ENCODE measurements at places on chromosomes 4 and X. TPM values are rescaled to one million over a fixed set of nuclear protein-coding genes. Genes with fewer than 3 reads are reported as not detected.

CCNA2 gene
- 129 TPM for total RNA-seq

DNA sequence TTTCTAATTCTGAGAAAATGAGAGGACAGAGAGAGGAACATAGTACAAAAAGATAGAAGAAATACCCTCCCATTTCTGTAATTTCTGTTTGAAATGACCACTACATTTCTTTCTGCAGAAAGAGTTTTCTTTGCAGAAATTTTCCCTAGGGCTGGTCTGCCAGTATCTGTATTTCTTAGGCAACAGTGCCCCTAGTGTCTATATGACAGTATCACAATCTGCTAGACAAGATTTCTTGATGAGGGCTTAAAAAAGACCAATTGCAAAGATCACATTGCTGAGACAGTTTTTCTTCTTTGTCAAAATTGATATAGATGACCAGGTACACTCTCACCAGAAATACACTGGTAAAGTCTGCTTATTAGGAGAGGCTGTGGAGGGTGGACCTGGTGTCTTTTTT, 81.0 kb upstream of the ZDHHC15 start:
- no peak overlapping the region for H3K27ac ChIP-seq
- no peak overlapping the region for H3K4me3 ChIP-seq
- H3K4me1 ChIP-seq: no peaks in the 10 kb centered on the region
- H3K27me3 ChIP-seq: no peaks in the 10 kb centered on the region
- DNase-seq: no peak

DNA sequence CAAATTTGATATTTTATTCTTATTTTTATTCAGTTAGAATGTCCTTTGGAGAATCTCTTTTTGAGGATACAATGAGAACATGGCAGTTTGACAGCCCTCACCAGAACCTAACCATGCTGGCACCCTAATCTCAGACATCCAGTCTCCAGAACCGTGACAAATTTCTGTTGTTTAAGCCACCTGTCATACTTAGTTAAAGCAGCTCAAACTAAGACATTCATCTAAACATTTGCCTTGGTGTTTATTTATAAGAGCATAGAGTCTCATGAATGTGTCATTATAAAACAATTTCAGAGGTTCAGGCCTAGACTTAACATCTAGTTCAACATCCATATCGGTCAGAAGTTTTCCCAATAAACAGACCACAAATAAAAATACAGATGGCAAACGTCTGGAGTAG, 125.1 kb upstream of the FUNDC1 start:
- DNase-seq: no peak
- no peaks in the 10 kb centered on the region for H3K27me3 ChIP-seq
- no peaks in the 10 kb centered on the region for H3K4me1 ChIP-seq
- no peak overlapping the region for H3K4me3 ChIP-seq
- no peak overlapping the region for H3K27ac ChIP-seq

GRCh38 chr4:8198206-8198905, 734 bp upstream of the SH3TC1 start:
- peak overlapping the region; percentile 75 for H3K4me3 ChIP-seq
- no peak for DNase-seq
- H3K27ac ChIP-seq: peak overlapping the region; percentile 66
- no peaks in the 10 kb centered on the region for H3K36me3 ChIP-seq
- H3K4me1 ChIP-seq: peaks cover 32% of the 10 kb centered on the region
- H3K27me3 ChIP-seq: peaks cover 7% of the 10 kb centered on the region

MTMR8 gene
- total RNA-seq: 4.6 TPM

GRCh38 chr4:4271912-4272311, 18.0 kb downstream of the LYAR start:
- DNase-seq: no peak
- peak overlapping the region; percentile 98 for H3K27ac ChIP-seq
- peaks cover 30% of the 10 kb centered on the region for H3K4me1 ChIP-seq
- H3K27me3 ChIP-seq: no peaks in the 10 kb centered on the region

DNA sequence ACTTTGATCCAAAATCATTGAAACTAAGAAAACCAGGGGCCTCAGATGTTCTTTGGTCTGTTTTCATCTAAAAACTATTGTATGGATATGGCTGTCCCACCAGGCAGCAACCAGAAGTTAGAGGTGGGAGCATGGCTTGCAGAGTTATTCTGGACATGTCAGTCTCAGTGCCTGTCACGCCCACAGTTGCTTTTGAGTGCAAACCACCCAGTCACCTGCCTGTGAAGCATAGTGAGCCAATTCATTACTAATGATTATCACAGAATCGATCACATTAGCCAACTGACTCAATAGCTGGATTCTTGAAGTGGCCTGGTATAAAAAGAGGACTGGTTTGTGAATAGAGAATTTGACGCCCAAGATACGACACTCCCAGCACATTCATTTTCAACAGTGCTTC, 104.2 kb upstream of the SORBS2 start:
- no peaks in the 10 kb centered on the region for H3K36me3 ChIP-seq
- H3K27ac ChIP-seq: no peak overlapping the region
- no peak for DNase-seq
- no peaks in the 10 kb centered on the region for H3K4me1 ChIP-seq
- H3K27me3 ChIP-seq: peaks cover 3% of the 10 kb centered on the region
- no peak overlapping the region for H3K4me3 ChIP-seq

PDCL2 gene
- not detected for total RNA-seq

GRCh38 chrX:126339928-126340327, 173.8 kb upstream of the DCAF12L2 start:
- no peak overlapping the region for H3K27ac ChIP-seq
- no peaks in the 10 kb centered on the region for H3K4me1 ChIP-seq
- no peaks in the 10 kb centered on the region for H3K36me3 ChIP-seq
- no peak overlapping the region for H3K4me3 ChIP-seq

GPR82 gene
- 0.47 TPM for total RNA-seq

GRCh38 chrX:146054311-146054710, 236.7 kb downstream of the SLITRK2 start:
- H3K36me3 ChIP-seq: no peaks in the 10 kb centered on the region
- no peaks in the 10 kb centered on the region for H3K27me3 ChIP-seq
- no peak overlapping the region for H3K4me3 ChIP-seq
- H3K4me1 ChIP-seq: no peaks in the 10 kb centered on the region
- H3K27ac ChIP-seq: no peak overlapping the region

- H3K27ac ChIP-seq: no peak overlapping the region
- peaks cover 3% of the 10 kb centered on the region for H3K27me3 ChIP-seq
- DNase-seq: no peak
- no peaks in the 10 kb centered on the region for H3K4me1 ChIP-seq
Measured at GRCh38 chrX:45479835-45480422, 279.3 kb upstream of the DIPK2B start.

NPNT gene
- total RNA-seq: not detected

RNF128 gene
- total RNA-seq: not detected

- H3K27me3 ChIP-seq: no peaks in the 10 kb centered on the region
- peaks cover 1% of the 10 kb centered on the region for H3K36me3 ChIP-seq
- H3K4me1 ChIP-seq: peaks cover 21% of the 10 kb centered on the region
- H3K27ac ChIP-seq: no peak overlapping the region
Measured at GRCh38 chrX:70554948-70555347, 110.3 kb downstream of the DLG3 start.

- H3K27me3 ChIP-seq: peaks cover 3% of the 10 kb centered on the region
- H3K36me3 ChIP-seq: no peaks in the 10 kb centered on the region
- no peak overlapping the region for H3K27ac ChIP-seq
- no peak for DNase-seq
Measured at GRCh38 chr4:8534129-8534528, 46.1 kb upstream of the GPR78 start.

DNA sequence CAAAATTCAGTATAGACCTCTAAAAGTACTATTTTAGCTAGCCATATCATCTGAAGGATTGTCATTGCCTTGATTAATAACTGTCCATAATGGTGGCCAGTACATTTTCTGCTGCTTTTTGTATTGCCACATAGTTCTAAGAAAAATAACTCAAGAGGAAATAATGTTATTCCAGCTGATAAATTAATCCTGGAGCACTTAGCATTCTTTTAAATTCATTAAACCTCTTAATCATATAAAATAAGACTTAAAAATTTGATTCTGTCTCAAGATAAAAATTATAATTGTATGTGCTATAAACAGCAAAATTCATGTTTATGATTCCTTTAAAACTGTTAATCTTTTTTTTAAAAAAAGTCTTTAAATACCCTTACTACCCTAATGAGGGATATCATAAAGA, 12.7 kb downstream of the PTPN13 start:
- H3K36me3 ChIP-seq: no peaks in the 10 kb centered on the region
- no peak overlapping the region for H3K27ac ChIP-seq
- no peak overlapping the region for H3K4me3 ChIP-seq
- DNase-seq: no peak
- H3K4me1 ChIP-seq: no peaks in the 10 kb centered on the region
- H3K27me3 ChIP-seq: peaks cover under 1% of the 10 kb centered on the region

ATP6AP2 gene
- total RNA-seq: 67.8 TPM

- peaks cover 11% of the 10 kb centered on the region for H3K27me3 ChIP-seq
- no peaks in the 10 kb centered on the region for H3K36me3 ChIP-seq
- DNase-seq: no peak
Measured at GRCh38 chrX:132144061-132144460, 16.2 kb upstream of the FRMD7 start.

- no peak overlapping the region for H3K27ac ChIP-seq
- H3K4me1 ChIP-seq: no peaks in the 10 kb centered on the region
- H3K27me3 ChIP-seq: no peaks in the 10 kb centered on the region
- DNase-seq: no peak
Measured at GRCh38 chr4:154958121-154958520, 177.0 kb downstream of the RBM46 start.

C1QTNF7 gene
- total RNA-seq: not detected

DNA sequence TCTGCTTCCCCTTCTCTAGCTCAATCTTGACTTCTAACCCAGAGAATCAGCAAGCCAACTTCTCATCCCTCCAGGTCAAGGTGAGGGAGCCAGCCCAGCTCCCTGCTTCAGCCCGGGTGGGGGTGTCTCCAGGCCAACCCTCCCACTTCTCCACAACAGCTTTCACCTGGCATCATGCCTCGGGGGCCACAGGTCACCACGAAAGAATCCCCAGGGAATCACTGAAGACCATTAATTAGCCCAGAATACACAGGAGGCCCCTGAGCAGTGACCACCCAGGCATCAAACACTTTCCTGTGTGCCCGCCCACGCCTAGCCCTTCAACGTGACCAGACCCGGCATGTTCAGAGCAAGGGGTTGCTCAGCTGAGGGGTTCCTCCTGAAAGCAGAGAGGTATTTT, 646.7 kb downstream of the BCOR start:
- no peak overlapping the region for H3K27ac ChIP-seq
- peaks cover 2% of the 10 kb centered on the region for H3K36me3 ChIP-seq
- peaks cover 4% of the 10 kb centered on the region for H3K4me1 ChIP-seq
- H3K4me3 ChIP-seq: no peak overlapping the region
- DNase-seq: no peak

SPATA4 gene
- not detected for total RNA-seq

SH3D19 gene
- total RNA-seq: not detected

GRCh38 chr4:147714575-147715401, 17.1 kb upstream of the ARHGAP10 start:
- peaks cover 24% of the 10 kb centered on the region for H3K27me3 ChIP-seq
- H3K27ac ChIP-seq: no peak overlapping the region
- H3K36me3 ChIP-seq: peaks cover 1% of the 10 kb centered on the region
- H3K4me3 ChIP-seq: no peak overlapping the region
- H3K4me1 ChIP-seq: peaks cover 12% of the 10 kb centered on the region
- no peak for DNase-seq

Measured in activated CD8-positive, alpha-beta memory T cell treated with anti-CD3 and anti-CD28 coated beads, Interleukin-2, amount 10 ng/mL, durations not matched to agents 7 days and 5 days (primary cell).